ENCODE measurements at places on chromosomes 6 and 20. TPM values are rescaled to one million over a fixed set of nuclear protein-coding genes. Genes with fewer than 3 reads are reported as not detected.

The GSTA2 gene
- not detected for total RNA-seq

GRCh38 chr20:47688385-47689381 is 96.6 kb downstream of the SULF2 start:
- no peak for DNase-seq

DNA sequence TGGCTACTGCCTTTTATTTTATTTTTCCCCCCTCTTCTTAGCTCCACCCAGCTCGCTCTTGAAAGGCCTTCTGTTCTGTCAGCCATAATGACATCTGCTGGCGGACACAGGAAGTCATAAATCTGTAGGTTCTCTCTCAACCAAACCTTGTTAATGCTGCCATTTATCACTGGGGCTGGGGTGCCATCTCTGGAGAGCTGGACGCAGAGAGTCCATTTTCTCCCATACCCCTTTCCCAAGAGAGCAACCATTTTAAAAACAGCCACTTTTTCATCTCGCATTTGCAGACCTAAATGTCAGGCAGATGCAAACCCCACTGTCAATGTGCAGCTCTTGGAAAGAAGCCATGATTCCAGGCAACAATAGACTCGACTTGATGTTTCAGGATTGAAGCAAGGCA is 13.0 kb upstream of the TSHZ2 start:
- no peak for DNase-seq

DNA sequence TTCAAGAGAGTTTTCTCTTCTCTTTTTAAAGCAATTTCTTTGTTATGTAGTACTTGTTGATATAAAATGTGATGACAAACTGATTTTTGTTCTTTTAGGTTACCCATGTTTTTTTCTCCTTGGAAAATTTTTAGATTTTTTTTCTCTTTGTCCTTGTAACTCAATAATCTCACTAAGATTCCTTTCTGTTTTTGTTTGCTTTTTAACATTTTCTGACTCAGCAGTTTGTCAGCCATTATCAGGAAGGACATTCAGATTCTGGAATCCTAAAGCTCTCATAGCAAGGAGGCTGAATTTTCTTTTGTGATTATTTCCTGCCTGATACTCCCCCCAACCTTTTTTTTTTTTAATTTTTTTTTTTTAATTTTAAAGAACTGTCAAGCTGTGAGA is 75.2 kb upstream of the CITED2 start:
- DNase-seq = no peak

DNA sequence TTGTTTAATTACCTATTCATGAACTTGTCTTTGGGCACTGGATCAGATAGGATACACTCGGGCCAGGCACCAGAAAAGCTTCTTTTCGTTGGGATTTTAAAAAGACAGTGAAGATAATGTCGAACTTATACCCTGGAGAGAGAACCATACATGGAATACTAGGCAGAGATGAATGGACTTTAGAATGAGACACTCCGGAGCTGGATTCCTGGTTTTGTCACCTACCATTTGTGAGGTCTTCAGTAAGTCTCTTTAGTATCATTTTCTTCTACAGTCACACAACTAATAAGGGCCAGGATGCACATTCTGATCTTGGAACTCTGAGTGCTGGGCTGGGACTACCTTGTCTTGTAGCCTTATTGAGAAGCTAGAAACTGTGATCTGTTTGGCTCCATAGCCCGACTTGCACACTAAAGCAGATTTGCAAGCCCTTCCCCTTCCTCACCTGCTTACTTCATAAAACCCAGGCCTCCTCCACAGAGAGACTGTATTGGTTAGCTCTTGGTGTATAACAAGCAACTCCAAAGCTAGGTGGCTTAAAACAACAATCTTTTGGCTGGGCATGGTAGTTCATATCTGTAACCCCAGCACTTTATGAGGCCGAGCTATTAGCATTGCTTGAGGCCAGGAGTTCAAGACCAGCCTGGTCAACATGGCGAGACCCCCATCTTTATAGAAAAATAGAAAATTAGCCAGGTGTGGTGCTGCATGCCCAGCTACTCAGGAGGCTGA is 7.4 kb upstream of the IFT52 start:
- no peak for DNase-seq

DNA sequence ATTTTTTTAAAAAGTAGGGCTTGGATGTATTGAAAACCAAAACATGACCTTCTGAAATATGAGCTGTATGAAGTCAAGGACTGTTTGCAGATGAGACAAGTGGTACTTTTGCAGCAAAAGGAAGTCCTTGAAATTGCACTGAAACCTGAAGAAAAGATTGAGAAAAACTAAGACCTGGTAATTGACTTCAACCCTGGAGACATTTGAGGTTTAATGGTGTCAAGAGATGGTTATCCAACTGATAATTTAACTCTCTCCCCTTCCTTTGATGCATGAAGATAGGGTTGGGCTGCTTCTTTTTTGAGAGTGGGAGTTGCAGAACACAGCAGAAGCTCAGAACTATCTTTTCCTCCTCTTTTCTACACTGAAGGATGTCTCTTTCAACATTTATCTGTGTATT is 180.9 kb upstream of the DTNBP1 start:
- DNase-seq = no peak

The MYBL2 gene
- not detected for total RNA-seq

- DNase-seq = no peak
Observed at GRCh38 chr20:58398254-58398653, 9.2 kb downstream of the VAPB start.

DNA sequence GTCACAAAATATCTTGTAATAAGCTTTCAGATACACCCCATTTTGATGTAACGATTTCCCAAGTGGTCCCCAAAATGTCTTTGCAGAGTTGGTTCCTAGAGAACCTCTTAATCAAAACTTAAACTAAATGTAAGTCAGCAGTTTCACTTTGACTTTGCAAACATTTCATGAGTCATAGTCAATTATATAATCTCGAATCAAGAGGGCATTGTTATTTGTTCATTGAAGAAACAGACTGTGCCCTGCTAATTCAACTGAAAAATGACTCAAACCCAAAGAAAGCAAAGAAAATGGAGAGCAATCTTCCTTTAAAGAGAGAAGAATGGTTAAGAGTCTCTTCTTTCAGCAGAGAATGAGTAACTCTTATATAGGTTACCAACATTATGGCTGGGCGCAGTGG is 58.3 kb downstream of the IPCEF1 start:
- DNase-seq = no peak

- no peak for DNase-seq
Observed at GRCh38 chr20:5797843-5798462, 47.8 kb downstream of the SHLD1 start.

DNA sequence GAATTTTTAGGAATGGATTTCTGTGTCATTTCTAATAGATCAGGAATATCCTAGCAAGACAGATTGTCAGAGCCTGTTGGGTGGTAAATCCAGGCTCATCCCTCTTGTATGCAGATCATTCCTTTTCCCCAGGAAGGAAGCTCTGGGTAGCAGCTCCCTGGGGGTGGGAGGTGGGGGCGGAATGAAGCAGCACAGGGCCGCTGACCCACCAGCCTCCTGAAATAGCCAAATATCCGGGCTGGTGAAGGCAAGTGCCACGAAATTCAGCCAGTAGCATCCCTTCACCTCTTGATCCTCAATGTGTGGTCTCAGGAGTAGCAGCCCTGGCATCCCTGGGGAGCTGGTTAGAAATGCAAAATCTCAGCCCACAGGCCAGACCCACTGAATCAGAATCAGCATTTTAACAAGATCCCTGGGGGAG is 256.9 kb downstream of the LRFN2 start:
- no peak for DNase-seq

The ECT2L gene
- total RNA-seq = 1.5 TPM

- no peak for DNase-seq
Observed at GRCh38 chr20:54208548-54209176, 775 bp downstream of the PFDN4 start.

The SNX14 gene
- total RNA-seq = 60.0 TPM

DNA sequence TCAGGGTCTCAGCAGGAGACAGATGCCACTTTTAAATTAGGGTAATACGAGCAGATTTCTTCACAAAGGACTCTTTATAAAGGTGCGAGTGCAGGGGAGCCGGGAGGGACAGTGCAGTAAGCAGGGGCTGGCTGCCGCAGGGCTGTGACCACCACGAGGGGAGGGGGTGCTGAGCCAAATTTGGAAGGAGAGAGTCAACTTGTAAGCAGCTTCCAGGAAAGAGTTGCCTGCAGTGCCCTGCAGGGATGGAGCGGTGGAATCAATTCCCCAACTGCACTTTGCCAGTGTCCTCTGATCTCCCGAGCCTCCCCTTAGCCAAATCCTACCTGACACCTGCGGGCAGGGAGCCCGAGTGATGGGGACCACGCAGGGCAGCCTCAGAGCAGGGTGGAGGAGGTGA is 13.9 kb upstream of the CCDC167 start:
- DNase-seq = no peak

The CFB gene
- total RNA-seq = not detected

- DNase-seq = no peak
Observed at GRCh38 chr6:170554796-170555137, 598 bp downstream of the TBP start.

- DNase-seq = peak; percentile 100
Observed at GRCh38 chr6:24720604-24721460, 1.9 kb upstream of the C6orf62 start.

DNA sequence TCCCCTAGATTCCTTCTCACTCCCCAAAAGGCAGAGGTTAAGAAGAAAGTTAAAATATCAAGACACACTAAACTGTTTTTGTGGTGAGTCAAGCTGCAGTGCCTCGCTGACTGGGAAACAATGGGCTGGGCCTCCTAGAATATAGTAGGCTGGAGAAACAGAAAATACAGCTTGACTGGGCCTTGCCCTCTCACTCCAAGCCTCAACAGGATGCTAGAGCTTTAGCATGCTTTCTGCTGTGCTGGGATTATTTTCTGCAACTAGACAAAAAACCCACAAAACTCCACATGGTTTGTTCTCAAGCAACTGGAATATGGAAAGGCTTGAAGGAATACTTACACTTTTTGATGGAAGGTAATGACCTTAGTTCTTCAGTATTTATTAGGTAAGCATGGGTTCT is 27.9 kb downstream of the FOXO3 start:
- no peak for DNase-seq

The GPR63 gene
- 0.26 TPM for total RNA-seq

DNA sequence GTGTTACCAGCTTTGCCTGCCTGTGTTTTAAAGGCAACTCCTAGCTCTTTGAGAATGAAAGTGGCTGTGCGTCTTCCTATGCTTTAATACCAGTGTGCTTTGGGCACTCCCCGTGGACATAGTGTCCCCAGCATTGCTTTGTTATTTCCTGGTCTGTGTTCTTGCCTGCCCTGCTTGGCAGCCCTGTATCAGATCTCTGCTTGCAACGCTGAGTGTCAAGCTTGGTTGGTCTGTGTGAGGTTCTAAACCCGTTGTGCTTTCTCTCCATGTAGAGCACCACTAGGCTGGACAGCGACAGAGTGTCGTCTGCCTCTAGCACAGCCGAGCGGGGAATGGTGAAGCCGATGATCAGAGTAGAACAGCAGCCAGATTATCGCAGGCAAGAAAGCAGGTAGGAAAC is 80.2 kb downstream of the AFDN start:
- DNase-seq = peak; percentile 41

DNA sequence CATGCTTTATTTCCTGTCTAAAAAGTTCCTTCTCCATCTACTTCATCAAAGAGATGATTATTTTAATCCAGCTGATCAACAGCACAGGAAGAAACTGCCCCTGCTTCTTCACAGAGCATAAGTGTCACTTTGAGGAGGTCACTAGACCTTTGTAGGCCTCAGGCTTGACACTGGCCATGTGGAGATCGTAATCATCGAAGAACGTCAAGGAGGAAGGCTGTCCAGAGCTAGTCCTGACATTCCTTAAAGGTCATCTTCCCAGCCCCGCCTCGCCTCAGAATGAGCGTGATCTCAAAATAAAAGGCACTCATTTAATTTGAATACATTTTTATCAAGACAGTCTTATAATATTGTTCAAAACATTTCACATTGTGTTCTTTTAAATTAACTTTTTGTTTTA is 445.7 kb upstream of the CDH4 start:
- DNase-seq = no peak

GRCh38 chr6:159833556-159833955 is 33.5 kb downstream of the PNLDC1 start:
- no peak for DNase-seq

GRCh38 chr6:115934829-115935228 is 125.9 kb downstream of the FRK start:
- DNase-seq = no peak

The CLIC5 gene
- total RNA-seq = 5.1 TPM

- no peak for DNase-seq
Observed at GRCh38 chr6:46539866-46540265, 48.6 kb upstream of the RCAN2 start.

The WFDC8 gene
- not detected for total RNA-seq

The CD2AP gene
- 11.0 TPM for total RNA-seq

The RIPOR3 gene
- total RNA-seq = 17.5 TPM
